ENCODE measurements at places on chromosomes 16 and 17. TPM values are rescaled to one million over a fixed set of nuclear protein-coding genes. Genes with fewer than 3 reads are reported as not detected.

DNA sequence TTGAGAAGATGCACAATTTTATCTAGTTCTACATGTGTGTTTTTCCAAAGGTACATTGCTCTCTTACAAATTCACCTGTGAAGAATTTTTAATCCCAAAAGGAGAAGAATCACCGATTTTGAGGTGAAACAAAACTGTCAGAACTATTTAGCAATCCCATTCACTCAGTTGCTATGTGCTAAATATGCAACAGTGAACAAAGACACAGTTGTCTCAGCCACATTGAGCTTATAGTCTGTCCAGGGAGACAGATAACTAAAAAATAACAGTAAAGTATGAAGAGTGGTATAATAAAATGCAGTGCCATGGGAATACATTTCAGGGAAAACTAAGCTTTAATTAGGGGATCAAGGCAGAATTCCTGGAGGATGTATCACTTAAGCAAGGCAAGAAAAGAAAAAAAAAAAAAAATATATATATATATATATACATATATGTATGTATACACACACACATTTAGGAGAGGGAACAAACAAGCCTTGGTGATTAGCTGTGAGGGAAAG lies 110.4 kb downstream of the SPAG9 start:
- DNase-seq = no peak

DNA sequence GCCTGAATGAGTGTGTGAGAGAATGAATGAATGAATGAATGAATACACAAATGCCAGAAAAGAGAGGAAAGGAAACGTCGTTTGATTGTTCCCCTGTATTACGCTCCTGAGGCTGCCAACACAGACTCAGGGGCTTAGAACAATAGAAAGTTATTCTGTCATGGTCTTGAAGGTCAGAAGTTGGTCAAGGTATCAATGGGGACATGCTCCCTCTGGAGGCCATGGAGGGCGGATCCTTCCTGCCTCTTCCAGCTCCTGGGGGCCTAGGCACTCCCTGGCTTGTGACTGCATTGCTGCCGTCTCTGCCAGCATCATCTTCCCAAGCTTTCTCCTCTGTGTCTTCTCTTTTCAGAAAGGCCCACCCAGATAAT lies 1.5 kb upstream of the SLC38A8 start:
- no peak for DNase-seq

DNA sequence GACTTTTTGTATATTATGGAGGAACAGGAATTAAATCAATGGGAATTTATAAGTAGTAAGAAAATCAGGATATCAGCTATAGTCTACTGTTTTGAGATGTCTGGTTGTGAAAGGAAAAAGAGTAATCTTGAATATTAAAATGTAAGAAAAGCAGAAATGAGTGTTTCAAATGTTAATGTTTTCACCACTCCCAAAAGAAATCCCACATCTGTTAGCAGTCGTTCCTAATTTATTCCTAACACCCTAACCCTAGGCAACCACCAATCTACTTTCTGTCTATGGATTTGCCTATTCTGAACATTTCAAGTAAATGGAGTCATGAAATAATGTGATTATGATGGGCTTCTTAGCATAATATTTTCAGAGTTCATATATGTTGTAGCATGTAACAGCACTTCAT lies 133.0 kb downstream of the CHD9 start:
- DNase-seq = no peak

DNA sequence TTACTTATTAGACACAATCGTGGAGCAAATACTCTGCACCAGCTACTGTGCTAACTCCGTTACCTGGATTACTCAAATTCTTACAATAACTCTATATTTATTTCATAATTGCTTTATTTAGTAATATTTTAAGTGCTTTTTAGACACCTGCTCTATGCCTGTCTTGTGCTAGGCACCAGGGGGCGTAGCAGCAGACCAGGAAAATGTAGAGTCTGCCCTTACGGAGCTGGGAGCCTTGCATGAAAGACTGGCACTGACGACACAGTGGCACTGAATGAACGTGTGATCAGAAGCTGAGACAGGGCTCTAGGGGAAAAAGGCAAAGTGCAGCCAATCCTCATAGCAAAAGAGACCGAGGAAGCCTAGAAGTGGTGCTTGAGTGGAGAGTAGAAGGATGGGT lies 486.5 kb downstream of the CDH13 start:
- no peak for DNase-seq

GRCh38 chr16:78892951-78893733 lies 707.4 kb downstream of the MAF start:
- no peak for DNase-seq

DNA sequence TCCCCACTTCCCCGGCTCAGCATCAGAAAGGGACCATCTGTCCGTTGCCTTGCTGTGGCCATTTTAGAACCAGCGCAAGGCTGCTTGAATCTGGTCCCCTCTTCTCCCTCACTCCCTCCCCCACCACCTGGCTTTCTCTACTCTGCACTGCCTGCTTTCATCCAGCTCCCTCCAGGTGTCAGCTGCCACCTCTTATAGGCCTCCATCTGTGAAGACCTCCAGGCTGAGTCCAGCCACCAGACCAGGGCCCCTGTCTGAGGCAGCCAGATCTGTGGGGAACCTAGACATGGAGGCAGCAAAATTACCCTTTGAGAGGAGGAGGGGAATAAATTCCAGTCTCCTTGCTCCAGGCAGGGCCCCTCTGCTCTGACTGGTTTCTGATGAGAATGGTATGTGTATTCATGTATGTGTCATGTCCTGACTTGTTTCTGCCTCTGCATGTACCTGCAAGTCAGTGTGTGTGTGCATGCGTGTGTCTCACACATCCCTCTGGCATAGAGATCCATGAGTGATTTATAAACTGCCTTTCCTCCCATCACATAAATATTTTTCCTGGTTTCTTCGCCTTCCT lies 21.1 kb downstream of the MINK1 start:
- DNase-seq = no peak

DNA sequence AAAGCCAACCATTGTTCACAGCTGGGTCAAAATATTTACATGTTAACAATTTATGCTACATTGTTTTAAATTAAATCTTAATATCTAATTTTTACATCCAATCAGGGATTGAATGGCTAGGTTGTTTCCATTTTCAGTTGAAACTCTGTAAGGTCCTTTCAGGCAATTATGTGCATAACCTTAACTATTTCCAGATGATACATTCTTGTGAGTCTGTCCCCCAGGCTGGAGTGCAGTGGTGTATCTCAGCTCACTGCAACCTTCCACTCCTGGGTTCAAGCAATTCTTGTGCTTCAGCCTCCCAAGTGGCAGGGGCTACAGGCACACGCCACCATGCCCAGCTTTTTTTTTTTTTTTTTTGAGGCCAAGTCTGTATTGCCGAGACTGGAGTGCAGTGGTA lies 10.4 kb downstream of the CDC42EP4 start:
- no peak for DNase-seq

DNA sequence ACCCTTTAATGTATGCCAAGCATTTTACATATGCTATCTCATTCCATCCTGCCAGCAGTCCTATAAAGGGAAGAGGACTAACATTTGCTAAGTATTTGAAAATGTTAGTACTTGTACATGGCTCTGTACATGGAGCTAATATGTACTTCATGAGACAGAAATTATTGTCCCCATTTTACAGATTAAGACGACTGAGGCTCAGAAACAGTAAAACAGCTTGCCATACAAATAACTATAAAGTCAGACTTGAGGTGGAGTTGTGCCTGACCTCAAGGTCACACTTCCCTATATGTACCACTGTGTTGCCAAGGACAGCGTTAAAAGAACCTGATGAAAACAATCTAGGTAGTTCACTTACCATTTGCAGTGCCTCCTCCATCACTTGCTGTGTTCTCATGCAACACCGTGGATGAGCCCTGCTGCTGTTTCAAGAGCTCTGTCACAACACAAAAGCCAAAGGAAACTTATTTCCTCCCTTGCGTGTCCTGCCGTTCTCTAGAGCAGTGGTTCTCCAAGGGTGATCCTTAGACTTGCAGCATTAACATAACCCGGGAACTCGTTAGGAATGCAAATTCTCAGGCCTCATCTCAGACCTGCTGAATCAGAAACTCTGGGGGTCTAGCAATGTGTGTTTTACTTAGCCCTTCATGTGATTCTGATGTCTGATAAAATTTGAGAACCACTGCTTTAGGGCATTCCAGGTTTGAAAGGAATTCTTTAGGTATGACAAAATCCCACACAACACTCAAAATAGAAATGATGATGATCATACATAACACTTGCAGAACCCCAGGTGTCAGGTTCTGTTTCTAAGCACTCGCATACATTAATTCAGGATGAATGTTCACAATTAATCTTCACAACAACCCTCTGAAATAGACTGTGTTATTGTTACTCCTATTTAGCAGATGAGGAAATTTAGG lies 51.2 kb upstream of the MTMR4 start:
- DNase-seq = no peak

GRCh38 chr17:35498448-35499178 lies 38.9 kb downstream of the SLFN12L start:
- no peak for DNase-seq

GRCh38 chr16:77307426-77308162 lies 108.4 kb downstream of the SYCE1L start:
- peak; percentile 8 for DNase-seq

DNA sequence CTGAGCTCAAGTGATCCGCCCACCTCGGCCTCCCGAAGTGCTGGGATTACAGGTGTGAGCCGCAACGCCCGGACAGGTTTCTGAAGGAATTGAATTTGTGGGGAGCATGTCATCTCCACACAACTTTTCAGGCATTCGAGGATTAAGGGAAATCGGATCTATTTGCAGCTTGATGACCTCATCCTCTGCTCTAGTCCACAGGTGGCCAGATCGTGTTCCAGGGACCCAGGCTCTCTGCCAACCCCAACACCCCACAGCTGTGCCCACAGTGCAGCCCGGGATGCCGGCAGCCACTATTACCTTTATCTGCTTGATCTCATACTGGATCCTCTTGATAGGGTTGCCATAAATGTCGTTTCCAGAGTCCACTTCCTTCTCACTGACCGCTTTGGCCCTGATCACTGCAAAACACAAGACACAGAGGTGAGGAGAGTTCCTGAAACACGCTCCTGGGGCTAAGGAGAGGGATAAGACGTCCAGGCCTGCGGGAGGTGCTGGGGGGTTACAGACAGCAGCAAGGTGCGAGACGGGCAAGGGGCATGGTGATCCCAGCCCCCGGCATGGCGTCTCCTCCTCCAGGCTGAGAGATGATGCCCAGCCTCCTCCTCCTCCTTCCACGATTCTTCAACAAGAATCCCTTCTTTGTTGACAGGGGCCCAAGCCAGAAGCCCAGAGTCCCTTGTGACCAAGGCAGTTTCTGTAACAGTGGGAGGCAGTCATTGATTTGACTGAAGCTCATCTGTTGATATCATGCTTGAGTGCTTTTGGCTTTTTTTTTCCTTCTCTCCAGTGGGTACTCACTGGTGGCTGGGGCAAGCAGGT lies 29.3 kb downstream of the CEP295NL start:
- no peak for DNase-seq

The SHISA9 gene
- total RNA-seq = not detected

The ZFPM1 gene
- total RNA-seq = 6.9 TPM

The SOX9 gene
- total RNA-seq = not detected

The KRT16 gene
- total RNA-seq = not detected

The TMEM204 gene
- 23.7 TPM for total RNA-seq

The TNFRSF17 gene
- total RNA-seq = not detected
